ENCODE measurements at places on chromosomes 5 and 9. TPM values are rescaled to one million over a fixed set of nuclear protein-coding genes. Genes with fewer than 3 reads are reported as not detected.

Gene CCDC183
- total RNA-seq, result 0.26 TPM

Gene CTXN3
- not detected for total RNA-seq

Gene THBS4
- 1.3 TPM for total RNA-seq

Gene PRUNE2
- total RNA-seq, result 65.3 TPM

Gene UNC13B
- 34.3 TPM for total RNA-seq

Gene EGFLAM
- 8.9 TPM for total RNA-seq

Gene POU5F2
- total RNA-seq, result 0.53 TPM

Gene CDC20B
- total RNA-seq, result 0.06 TPM

Gene QRFP
- not detected for total RNA-seq

Gene PCDHGC4
- total RNA-seq, result 3.2 TPM

Gene AGXT2
- total RNA-seq, result not detected

Gene TSSK1B
- total RNA-seq, result 0.13 TPM

Gene SPTAN1
- total RNA-seq, result 596 TPM

Gene TAF11L10
- not detected for total RNA-seq

Gene SMIM33
- total RNA-seq, result not detected

Gene SEMA6A
- 0.40 TPM for total RNA-seq

Gene SNX18
- 36.7 TPM for total RNA-seq

Gene ZBED3
- total RNA-seq, result 0.81 TPM

Gene TTLL11
- total RNA-seq, result 4.5 TPM

Gene TMEM252
- total RNA-seq, result not detected

Gene CDKN2A
- total RNA-seq, result 10.7 TPM

Gene SLC1A3
- total RNA-seq, result 0.19 TPM

Gene WNT8A
- not detected for total RNA-seq

Gene TMOD1
- total RNA-seq, result 0.79 TPM

Gene FYB1
- total RNA-seq, result 0.26 TPM

Gene LHX3
- not detected for total RNA-seq

Gene RUSC2
- 22.1 TPM for total RNA-seq

Gene TNC
- 48.6 TPM for total RNA-seq

Gene SPINK4
- not detected for total RNA-seq

Gene ZFP2
- total RNA-seq, result 0.92 TPM

Gene NRG2
- 2.8 TPM for total RNA-seq

Gene CD180
- not detected for total RNA-seq

Gene TMEM174
- total RNA-seq, result not detected

Gene IL5
- total RNA-seq, result not detected

Gene GAS1
- total RNA-seq, result 5.5 TPM

Gene HBEGF
- 4.8 TPM for total RNA-seq

Gene PGM5
- total RNA-seq, result 66.7 TPM

Gene SH3GL2
- total RNA-seq, result not detected

Gene CER1
- total RNA-seq, result not detected

Gene ZCCHC7
- total RNA-seq, result 21.3 TPM

Gene ACOT12
- total RNA-seq, result not detected
